ENCODE measurements at places on chromosomes 5 and 9. TPM values are rescaled to one million over a fixed set of nuclear protein-coding genes. Genes with fewer than 3 reads are reported as not detected.

TICAM2 gene
- 1.5 TPM for total RNA-seq

DNA sequence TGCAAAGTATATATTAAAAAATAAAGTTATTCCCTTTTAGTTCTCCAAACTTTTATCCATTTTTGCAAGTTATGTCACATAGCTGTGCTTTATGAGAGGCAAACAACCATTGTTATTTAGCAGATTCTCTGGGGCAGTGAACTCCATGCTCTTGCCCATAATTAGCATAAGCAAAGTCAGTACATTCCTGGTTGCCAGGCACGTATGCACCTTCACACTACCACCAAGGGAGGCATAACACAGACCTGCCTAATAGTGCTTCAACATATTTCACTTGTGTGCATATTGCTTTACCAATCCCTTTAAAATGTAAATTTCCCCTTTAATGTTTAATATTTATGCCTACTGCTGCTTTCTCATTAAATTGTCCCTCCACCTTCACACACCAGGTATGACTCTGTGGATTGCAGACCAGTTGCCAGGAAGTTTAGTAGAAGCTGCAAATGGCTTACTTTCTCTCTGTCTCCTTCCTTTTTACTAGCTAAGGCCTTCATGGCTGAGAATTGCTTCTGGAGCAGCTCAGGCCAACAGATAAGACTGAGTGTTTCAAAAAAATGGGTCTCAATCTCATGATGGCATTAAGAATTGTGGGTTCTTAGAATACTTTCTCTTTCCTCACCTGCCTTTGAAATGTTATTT, 388.2 kb downstream of the PRR16 start:
- H3K27ac ChIP-seq = no peak overlapping the region
- H3K36me3 ChIP-seq = no peaks in the 10 kb centered on the region
- H3K4me1 ChIP-seq = no peaks in the 10 kb centered on the region
- H3K27me3 ChIP-seq = no peaks in the 10 kb centered on the region
- DNase-seq = no peak
- no peak overlapping the region for H3K4me3 ChIP-seq

LCP2 gene
- 41.4 TPM for total RNA-seq

GRCh38 chr5:57784121-57784520, 301.5 kb upstream of the ACTBL2 start:
- H3K36me3 ChIP-seq = no peaks in the 10 kb centered on the region
- H3K27me3 ChIP-seq = no peaks in the 10 kb centered on the region
- peak overlapping the region; percentile 57 for H3K4me3 ChIP-seq
- no peaks in the 10 kb centered on the region for H3K4me1 ChIP-seq

GRCh38 chr5:169426784-169427183, 125.8 kb upstream of the SLIT3 start:
- no peak overlapping the region for H3K27ac ChIP-seq
- H3K36me3 ChIP-seq = no peaks in the 10 kb centered on the region
- no peak overlapping the region for H3K4me3 ChIP-seq

- no peak for DNase-seq
- no peaks in the 10 kb centered on the region for H3K36me3 ChIP-seq
- H3K27ac ChIP-seq = no peak overlapping the region
- no peak overlapping the region for H3K4me3 ChIP-seq
Observed at GRCh38 chr5:27652505-27652904, 614.1 kb upstream of the CDH9 start.

- H3K27me3 ChIP-seq = no peaks in the 10 kb centered on the region
- H3K4me1 ChIP-seq = no peaks in the 10 kb centered on the region
Observed at GRCh38 chr5:111075520-111075919, 4.0 kb downstream of the TSLP start.

OBP2B gene
- 0.98 TPM for total RNA-seq

DNA sequence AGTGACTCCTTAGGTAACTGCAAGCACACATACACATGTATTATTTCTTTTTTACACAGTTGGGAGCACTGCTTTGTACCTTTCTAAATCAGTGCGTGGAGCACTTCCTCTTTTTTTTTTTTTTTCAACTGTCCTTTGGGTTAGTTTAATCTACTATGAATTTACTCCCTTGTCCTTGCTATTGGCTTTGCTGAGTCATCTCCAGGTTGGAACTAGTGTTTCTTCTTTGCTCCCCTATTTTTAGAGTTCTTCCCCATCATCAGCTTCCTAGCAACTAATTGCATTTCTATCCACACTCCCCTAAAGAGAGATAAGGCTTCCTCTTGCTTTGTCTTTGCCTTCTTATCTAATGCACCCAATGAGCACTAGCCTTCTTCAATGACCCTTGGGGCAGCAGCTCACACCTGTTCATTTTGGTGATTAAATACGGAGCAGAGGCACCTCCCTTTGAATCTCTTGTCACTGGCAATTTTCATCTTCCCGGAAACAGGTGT, 24.3 kb downstream of the S100Z start:
- H3K4me3 ChIP-seq = no peak overlapping the region
- H3K4me1 ChIP-seq = no peaks in the 10 kb centered on the region
- no peaks in the 10 kb centered on the region for H3K36me3 ChIP-seq
- no peak overlapping the region for H3K27ac ChIP-seq
- no peaks in the 10 kb centered on the region for H3K27me3 ChIP-seq

DNA sequence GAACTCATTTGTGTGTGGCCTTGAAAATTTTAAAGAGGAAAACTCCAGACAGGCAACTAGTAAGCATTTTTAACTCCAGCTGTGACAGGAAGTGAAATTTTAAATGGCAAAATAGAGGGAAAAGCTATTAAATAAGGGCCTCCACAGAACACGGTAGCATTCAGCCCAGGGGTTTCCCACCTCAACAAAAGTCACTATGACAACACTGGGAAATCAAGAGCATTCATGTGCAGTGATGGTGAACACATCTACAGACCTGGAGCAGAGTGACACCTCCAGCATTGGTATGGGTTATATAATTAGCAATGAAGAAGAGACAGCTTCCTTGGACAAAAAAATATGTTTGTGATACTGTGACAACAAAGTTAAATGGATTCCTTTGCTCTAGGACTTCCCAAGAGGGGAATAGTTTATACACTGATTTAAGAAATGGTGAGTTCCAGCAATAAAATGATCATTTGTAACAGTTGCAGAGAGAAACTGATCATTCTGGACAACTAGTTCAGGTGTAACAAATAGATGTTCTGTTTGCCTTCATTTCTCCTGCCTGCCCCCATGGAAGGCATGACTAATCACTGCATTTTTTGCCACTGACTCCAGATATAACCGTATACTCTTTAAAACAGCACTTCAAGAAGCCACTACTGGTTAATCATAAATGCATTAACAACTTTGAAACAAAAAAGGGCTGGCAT, 93.3 kb upstream of the SLC44A1 start:
- no peaks in the 10 kb centered on the region for H3K4me1 ChIP-seq
- H3K27ac ChIP-seq = no peak overlapping the region
- no peak overlapping the region for H3K4me3 ChIP-seq

CCL28 gene
- 53.4 TPM for total RNA-seq

Measured in breast epithelium (tissue), 4 donors.